ENCODE measurements at places on chromosomes 13 and 19.

DNA sequence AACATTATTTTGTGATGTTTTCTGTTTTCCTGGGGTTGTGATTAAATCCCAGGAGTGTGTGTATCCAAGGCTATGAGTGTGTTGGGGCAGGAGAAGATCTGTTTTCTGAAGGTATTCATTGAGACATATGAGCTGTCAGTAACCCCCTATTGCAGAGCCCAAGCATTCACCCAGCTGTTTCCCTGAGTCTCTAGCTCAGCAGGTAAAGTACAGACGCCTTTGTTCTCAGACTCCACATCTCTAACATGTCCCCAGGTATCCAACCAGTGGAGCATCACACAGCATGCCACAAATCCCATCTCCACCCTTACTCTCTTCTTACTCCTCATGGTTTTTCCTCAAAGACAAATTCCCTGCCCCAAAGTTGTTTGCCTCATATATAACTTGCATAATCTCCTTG is 213.6 kb downstream of the PCDH20 start:
- DNase-seq: no peak

DNA sequence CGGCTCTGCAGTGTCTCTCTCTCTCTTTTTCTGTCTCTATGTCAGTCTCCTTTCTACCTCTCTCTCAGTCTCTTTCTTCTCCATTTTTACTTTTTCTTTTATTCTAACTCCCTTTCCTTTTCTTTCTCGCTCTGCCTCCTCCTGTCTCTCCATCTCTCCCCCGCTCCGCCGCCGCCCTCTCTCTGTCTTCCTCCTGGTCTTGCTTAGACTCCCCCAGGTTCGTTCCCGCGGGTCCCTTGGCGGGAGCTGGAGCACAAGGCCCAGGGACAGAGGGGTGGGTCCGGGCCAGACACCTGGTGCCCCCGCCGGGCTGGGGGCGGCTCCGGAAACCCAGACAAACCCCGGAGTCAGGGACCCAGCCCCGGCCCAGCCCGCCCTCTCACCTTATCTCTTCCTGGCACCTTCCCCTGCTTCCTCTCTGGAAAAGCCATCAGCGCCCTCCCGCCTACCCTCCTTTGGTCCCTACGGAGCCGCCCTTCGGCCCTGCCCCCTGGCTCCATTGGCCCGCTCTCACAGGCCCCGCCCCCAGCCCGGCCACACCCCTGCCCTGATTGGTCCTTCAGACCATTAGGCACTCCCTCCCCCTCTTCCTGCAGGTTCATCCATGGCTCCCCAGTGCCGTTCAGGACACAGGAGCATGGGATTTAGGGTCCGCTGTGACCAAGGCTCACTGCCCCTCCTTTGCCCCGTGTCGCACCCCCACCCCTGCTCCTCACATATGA is 15.4 kb upstream of the NOP53 start:
- no peak for DNase-seq

DNA sequence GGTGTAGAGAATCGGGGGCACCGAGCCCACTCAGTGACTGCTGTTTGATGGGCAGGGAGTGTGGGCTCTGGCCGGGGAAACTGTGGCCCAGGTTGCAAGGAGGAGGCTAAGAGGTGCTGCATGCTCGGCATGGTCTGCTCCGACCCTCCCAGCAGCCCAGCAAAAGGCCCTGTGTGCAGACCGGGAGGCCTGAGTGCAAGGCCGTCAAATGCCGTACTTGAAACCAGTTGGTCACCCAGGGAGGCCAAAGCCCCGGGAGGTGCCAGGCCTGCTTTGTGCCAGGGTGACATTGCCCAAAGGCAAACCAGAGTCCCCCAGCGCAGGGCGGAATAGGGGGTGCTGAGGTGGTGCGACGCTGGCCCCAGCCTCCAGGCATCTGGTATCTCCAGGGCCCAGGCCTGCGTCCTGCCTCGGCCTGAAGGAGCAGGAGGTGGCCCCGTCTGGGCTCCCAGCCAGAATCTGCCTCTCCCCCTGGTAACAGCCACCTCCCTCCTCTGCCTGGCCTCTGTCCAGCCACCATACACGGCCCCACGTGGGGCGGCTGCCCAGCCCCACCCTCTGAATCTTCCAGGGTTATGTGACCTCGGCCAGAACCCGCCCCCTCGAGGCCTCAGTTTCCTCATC is 4.0 kb downstream of the PIK3R2 start:
- no peak for DNase-seq

DNA sequence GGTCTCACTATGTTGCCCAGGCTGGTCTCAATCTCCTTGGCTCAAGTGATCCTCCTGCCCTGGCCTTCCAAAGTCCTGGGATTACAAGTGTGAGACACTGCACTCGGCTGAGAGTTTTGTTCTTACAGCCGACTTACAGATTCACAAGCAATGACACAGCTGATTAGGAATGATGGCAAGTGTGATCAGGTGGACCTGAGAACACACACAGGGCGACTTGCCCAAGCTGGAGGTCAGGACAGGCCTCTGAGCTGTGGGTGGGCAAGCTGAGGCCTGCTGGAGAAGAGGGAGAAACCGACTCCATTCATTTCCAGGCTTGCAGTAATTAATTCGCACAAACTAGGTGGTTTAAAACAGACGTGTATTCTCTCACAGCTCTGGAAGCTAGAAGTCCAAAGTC is 8.1 kb upstream of the ATG4D start:
- DNase-seq: no peak

GRCh38 chr13:28984825-28985224 is 164.7 kb downstream of the MTUS2 start:
- DNase-seq: no peak

- DNase-seq: no peak
These were observed 35.7 kb downstream of the TSKS start for GRCh38 chr19:49727217-49728030.

GRCh38 chr13:30147015-30147414 is 160.3 kb downstream of the KATNAL1 start:
- DNase-seq: no peak

DNA sequence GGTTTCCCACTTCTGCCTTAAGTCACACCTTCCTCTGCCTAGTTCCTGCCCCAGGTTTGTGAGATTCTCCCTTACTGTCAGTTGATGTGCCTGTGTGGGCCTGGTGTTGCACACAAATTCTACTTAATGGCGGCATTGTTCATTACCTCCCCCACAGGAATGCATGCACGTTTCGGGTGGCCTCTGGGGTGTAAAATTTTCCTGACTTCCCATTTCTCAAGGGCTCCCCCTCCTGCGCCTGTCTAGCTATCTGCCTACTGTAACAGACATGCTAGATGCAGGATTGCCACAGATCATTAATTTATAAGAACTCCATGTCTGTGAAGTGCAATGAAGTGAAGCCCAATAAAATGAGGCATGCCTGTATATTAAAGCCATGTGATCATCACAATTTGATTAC is 1466.3 kb downstream of the PCDH9 start:
- DNase-seq: no peak

DNA sequence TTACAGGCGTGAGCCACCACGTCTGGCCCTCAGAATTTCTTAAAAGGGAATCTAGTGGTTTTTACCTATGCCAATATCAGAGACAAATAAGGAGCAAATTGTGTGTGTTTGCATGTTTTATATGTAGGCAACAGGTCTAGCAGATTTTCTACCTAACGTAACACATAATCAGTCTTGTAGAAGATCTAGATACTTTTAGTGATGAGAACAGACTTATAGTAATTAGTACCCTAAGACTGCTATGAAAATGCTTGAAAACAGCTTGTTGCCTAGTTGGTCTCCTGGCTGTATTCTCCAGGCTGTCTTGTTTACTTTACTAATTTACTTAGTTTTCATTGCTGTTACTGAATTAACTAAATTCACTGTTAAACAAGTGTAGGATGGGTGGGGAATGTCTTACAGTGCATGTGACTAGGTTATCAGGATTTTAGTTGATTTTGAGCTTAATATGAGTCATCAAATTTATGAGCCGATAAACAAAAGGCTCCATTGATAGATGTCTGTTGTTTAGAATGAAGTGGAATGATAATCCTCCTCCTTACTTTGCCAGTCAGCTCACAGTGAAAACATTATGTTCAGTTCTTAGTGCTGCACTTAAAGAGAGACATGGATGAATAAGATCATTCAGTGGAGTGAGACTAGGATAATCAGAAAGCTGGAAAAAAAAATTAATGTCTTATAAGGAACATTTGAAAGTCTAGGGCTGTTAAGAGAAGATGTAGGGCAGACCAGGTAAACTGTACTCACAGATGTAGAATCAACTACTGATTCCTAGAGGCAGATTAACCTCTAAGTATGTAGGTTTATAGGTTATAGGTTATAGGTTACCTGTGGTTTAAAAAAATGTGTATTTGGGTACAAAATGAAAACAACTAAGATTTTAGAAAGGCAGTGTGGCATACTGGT is 22.4 kb downstream of the GTF2F2 start:
- no peak for DNase-seq

DNA sequence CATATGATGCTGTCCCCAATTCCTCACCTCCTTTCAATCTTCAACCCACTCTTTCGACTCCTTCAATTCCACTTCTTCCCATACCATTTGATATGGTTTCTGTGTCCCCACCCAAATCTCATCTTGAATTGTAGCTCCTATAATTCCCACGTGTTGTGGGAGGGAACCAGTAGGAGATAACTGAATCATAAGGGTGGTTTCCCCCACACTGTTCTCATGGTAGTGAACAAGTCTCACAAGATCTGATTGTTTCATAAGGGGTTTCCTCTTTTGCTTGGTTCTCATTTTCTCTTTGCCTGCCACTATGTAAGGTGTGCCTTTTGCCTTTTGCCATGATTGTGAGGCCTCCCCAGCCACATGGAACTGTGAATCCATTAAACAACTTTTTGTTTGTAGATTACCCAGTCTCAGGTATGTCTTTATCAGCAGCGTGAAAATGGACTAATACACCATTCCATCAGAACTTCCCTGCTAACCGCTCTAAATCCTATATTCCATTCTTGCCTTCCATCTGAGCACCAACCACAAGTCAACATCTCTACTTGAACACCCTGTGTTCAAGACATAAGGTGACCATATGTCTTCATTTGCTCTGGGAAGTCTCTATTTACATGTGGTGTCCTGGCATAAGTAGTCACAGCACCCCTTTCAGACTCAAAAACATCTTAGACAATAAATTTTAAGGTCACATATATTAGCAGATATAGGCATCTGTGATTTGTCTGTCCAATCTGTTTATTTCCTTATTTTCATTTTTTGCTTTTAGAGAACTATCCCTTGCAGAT is 122.9 kb downstream of the TSHZ3 start:
- no peak for DNase-seq

DNA sequence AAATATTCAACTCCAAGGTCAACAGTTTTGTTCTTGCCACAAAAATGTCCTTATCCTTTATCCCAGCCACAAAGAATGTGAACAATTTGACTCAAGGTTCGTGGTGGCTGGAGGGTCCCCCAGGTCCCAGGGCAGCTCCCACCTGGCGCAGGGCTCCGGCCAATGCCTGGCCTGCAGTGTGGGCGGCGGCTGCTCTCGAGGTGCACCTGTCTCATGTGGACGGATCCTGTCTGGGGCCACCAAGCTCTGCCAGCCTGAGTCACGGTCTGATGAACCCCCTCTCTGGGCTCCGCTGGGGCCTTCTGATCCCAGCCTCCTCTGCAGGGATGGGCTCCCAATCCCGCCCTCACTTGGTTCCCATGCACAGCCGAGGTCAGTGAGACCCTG is 49.4 kb downstream of the GAS6 start:
- DNase-seq: no peak

DNA sequence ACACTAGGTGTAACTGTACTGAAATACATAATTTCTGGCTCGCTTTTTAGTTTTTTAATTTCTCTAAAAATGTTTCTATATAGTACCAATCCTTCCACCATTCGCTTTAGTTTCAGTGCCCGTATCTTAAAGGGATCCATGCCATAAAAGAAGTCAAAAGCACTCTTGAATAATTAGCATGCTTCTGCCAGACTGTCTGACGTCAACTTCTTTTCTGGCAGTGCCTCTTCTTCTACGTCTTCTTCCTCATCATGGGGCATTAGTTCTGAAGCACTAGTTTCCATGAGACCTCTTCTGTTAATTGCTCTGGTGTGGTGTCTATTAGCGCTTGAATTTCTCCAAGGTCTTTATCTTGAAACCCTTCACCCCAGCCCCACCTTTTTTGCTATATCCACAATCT is 93.8 kb upstream of the DOCK9 start:
- no peak for DNase-seq

DNA sequence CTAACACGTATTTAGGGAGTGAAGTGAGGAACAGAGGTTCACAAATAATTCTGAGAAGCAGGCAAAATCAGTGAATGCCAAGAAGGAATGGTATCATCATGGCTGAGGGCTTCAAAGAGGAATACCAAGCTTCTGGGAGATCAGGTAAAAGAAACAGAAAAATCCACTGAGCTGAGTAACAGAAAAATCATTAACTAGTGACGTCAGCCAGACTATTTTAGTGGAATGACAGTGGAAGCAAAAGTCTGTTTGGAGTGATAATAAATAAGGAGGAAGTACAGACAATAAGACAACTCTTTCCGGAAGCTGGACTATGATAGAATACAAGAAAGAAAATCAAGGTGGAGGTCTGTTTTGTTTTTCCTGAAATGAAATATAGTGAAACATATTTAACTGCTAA is 83.5 kb downstream of the SACS start:
- no peak for DNase-seq

DNA sequence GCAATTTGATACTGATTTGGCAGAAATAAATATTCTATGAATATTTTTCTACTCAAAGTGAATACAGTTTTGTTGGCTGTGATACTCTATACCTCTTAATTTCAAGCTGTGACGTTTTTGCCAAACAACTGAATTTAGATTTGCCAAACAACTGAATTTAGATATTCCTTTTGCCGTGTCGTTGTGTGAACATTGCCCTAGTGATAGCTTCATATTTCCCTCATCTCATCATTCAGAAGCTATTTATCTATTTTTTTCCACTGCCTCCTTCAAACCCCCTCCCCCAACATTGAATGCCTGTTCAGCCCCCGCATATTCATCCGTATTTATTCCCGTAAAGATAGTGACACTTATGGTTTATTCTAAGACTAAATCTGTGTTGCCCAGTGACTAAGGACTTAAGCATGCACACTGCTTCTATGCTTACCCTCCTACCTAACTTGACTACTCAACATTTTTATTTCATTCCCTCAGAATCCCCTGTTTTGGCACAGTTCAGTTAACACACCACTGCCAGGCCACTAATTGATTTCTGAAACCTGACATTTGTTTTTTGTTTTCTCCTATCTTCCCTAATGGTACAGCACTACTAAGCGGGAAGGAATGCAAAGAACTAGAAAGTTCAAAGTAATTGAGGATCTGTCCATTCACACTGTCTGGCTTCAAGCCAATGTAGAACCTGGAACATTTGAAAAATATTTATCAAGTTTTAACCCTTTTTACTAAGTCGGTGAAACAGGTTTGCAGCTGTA is 2.8 kb upstream of the KLF5 start:
- no peak for DNase-seq

DNA sequence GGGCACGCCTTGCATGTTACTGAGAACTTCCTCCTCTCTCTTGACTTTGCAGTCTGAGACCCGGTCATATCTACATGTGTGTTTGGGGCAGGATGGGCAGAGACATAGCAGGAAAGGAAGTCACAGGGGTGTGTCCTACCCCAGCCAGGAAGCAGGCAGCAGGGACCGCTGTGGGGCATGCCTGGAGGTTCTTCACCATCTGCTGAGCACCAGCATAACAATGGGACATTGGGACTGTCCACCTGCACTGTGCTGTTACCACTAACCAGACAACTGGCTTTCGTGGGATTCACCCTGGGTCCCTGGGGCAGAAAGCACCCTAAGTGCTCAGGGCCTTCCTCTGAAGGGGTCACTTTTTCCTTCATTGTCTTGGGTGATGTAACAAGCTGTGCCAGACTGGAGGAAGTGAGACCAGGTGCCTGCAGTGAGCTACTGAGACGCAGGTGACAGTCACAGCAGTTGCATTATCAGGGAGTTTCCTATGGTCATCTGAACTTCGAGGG is 2.6 kb upstream of the HAUS5 start:
- DNase-seq: no peak

GRCh38 chr19:13085666-13086065 is 17.0 kb downstream of the LYL1 start:
- DNase-seq: no peak
